Breast epithelium (tissue), 4 donors: ENCODE measurements at places on chromosomes 7 and 10. TPM values are rescaled to one million over a fixed set of nuclear protein-coding genes. Genes with fewer than 3 reads are reported as not detected.

- DNase-seq: no peak
These were observed 951 bp downstream of the ZNF25 start for GRCh38 chr10:37975401-37975991.

Gene OR9A2
- not detected for total RNA-seq

Gene AKR1D1
- total RNA-seq: not detected

GRCh38 chr7:46932306-46932675 lies 649.6 kb downstream of the TNS3 start:
- DNase-seq: no peak

Gene LRIT1
- not detected for total RNA-seq

- no peak for DNase-seq
These were observed 80.5 kb downstream of the ELFN1 start for GRCh38 chr7:1750541-1751021.

DNA sequence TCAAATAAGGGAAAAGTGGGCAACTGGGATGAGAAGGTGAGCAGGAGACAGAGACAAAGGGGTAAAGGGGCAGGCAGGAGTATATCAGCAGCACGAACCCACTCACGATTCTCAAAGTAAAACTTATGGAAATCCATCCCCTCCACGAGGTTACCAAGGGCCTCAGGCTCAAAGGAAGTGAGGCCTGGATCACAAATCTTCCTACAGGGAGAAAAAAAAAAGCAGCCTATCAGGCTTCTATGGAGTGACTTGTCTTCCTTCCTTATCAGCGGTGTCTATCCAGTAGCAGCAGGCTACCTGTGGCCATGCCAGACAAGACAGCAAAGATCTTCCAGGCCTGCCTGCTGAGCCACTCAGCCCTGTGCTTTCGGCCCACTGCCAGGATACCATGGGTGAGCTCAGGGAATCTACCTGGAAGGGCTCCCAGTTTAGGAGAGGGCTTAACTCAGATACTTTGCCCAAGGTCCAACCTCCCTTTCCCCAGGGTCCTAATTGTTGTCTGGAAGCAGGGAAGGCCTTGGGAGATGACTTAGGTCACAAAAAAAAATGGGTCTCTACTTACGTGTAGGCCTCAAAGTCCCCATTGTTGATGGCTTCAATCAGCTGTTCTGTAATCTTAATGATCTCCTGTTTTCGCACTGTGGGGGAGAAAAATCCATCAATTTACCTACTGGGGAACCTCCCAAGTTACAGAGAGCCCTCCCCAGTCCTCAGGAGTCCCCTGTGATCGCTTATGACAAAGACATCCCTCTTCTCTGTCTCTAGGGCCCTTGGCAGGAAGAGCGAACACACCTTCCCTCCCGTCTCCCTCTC lies 5.7 kb upstream of the NDST2 start:
- DNase-seq: no peak

DNA sequence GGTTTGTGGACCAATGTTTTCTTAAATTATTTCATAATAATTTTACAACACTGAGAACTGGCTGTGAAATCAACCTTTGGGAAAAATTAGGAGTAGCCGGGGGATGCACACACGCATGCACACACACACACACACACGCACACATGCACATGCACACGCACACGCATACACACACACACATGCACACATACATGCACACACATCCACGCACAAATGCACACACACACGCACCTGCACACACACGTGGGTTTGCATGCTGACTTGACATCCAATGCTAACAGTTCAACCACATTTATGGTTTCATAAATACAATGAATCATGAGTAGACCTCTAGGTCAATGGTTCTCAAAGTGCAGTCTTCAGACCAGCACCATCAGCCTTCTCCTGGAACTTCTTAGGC lies 354.1 kb downstream of the DPP6 start:
- DNase-seq: no peak

GRCh38 chr10:119346095-119346832 lies 138.9 kb downstream of the GRK5 start:
- no peak for DNase-seq

GRCh38 chr7:139532636-139533155 lies 9.2 kb downstream of the CLEC2L start:
- no peak for DNase-seq

DNA sequence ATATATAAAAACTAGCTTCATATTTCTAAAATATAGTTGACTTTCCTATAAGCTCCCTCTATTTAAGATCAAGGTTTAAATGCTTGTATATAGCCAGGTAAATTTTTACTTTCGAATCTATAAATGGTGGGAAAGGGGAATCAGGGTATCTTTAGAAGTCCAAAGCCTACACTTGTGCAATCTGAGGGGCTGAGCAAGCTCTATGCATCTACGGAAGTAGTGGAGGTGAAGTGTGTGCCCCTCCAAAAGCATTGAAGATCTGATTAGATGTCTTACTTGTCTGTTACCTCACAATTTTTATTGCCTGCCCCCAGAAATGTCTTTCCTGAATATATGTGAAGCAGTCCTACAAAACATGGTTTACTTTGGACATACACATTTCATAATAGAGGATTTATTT lies 1.6 kb downstream of the AKAP9 start:
- no peak for DNase-seq

GRCh38 chr7:82021713-82022112 lies 251.9 kb upstream of the HGF start:
- no peak for DNase-seq

Gene ARPC1A
- 113 TPM for total RNA-seq

- DNase-seq: no peak
These were observed 661.1 kb upstream of the ANKRD30A start for GRCh38 chr10:36464291-36464690.

GRCh38 chr10:49595003-49595712 lies 15.0 kb upstream of the SLC18A3 start:
- no peak for DNase-seq

DNA sequence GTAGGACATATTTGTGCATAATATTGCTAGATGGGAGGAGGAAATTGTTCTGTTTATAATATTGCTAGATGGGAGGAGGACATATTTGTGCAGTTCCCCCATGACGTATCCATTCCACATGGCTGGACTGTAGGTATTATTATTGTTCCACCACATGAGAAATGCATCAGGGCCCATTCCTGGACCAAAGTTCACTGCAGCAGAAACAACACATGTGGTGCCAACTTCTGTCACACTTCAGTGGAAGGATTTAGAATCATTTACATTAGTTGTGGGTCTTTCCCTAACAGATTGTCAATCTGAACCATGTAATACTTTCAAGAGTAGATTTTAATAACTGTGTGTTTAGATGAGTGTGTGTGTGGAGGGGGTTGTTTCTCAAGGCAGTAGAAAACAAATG lies 32.7 kb upstream of the MACC1 start:
- no peak for DNase-seq

Gene WASHC2C
- 41.0 TPM for total RNA-seq

Gene TRIM73
- total RNA-seq: 2.2 TPM

DNA sequence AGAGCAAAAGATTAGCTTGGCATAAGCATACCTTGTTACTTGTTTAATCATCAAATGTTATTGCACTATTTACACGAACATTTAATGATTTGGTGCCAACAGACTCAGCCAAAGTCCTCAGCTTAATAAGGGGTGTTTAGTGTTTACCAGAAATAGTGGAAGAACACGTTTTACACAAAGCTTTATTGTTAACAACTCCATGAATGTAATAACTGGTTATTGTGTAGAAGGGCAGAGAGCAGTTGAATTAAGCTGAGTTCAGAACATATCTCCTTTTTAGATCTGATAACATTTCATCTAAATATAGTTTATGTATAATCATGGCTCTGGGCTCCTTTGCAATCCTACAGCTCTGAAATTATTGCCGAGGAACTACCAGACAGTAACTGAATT lies 99.1 kb downstream of the CABCOCO1 start:
- no peak for DNase-seq

DNA sequence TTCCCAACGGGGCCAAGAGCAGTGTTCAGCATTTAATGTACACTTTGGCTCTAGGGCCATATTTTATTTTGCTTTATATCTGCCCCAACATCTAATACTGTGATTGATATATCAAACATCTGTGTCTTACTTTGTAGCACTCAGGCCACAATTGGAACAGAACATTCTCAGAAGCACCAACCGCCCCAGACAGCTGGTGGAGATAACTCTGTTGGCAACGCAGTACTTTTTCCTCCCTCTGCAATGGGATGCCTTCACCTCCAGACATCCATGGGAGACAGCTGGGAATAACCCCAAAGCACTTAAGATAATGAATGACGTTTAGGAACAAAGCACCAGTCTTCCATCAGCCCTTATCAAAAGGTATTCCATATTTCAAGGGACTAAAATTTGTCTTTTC lies 57.4 kb downstream of the PIP4K2A start:
- DNase-seq: no peak
